ENCODE measurements at places on chromosomes 7 and 10. TPM values are rescaled to one million over a fixed set of nuclear protein-coding genes. Genes with fewer than 3 reads are reported as not detected.

DNA sequence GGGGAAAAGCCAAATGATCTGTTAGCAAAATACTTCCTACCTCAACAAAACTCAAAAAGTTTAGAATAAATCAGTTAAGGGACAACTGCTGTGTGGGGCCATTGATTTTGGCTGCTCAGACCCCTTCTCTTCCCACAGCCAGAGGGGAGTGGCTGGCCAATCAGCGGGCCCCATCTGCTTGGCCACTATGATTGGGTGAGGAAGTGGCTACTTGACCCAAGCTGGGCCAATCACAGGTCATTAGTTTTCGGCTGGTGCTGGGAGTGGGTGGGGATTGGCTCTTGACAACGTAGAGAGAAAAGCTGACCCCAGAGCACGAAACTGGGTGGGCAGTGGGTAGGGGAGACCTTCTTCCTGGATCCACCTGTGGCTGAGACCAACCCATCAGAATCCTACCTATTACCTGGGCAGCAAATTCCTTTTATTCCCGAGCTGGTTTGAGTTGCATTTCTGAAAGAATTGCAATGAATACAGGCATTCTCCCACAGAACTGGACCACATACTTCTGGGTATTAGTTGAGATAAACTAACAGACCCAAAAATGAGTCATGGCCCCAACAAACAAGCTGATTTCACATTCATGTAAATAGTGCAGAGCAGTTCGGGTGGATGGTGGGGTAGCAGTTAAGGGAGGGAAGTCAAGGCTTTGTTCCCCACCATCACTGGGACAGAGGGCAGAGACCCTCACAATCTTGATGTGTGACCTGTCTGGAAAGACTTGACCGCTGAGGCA lies 35.6 kb upstream of the HMX3 start:
- no peak for DNase-seq

GRCh38 chr10:5607594-5607993 lies 58.8 kb downstream of the ASB13 start:
- DNase-seq: no peak

GRCh38 chr7:116290740-116291139 lies 80.4 kb downstream of the TES start:
- no peak for DNase-seq

The ATE1 gene
- 23.2 TPM for total RNA-seq

DNA sequence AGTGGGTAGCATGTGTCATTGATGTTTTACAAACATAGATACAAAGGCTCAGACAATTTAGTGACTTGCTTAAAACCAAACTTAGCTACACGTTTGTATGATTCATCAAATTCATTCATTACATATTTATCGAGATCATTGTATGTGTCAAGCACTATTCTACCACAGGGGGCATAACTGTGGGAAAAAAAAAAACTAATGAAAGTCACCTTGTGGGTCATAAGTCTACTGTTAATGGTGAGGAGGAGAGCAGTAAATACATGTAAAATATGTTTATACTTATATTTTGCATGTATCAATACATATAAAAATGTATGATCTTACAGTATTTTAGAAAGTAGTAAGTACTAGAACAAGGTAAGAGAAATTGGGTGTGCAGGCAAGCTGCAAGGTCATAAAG lies 933.8 kb downstream of the IPMK start:
- DNase-seq: no peak

The SLC18A3 gene
- not detected for total RNA-seq

Data from activated CD4-positive, alpha-beta T cell treated with anti-CD3 and anti-CD28 coated beads for 36 hours (primary cell).